ENCODE measurements at places on chromosomes 1 and 21.

- DNase-seq = no peak
Measured at GRCh38 chr1:41769068-41769467, 149.7 kb downstream of the HIVEP3 start.

- no peak for DNase-seq
Measured at GRCh38 chr1:68230484-68230802, 1.9 kb downstream of the WLS start.

DNA sequence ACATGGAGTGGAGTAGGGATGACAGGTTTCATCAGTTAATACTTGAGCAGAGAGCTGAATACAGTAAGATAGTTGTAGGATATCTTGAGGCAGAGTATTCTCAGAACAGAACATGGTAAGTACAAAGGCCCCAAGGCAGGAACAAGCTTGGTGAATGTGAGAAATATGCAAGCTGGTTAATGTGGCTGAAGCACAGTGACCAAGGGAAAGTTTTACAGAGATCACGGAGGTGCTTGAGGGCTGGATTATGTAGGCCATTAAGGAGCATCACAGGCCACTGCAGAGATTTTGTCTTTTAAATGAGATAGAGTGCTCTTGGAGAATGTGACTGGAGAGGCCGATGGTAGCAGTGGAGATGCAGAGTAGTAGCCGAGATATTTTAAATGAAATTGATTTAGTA lies 54.0 kb upstream of the BOLA1 start:
- DNase-seq = no peak

GRCh38 chr1:223235091-223235490 lies 92.0 kb upstream of the TLR5 start:
- no peak for DNase-seq

- no peak for DNase-seq
Measured at GRCh38 chr1:58901008-58901407, 117.2 kb upstream of the JUN start.

GRCh38 chr1:62336638-62336994 lies 17.4 kb upstream of the KANK4 start:
- no peak for DNase-seq

DNA sequence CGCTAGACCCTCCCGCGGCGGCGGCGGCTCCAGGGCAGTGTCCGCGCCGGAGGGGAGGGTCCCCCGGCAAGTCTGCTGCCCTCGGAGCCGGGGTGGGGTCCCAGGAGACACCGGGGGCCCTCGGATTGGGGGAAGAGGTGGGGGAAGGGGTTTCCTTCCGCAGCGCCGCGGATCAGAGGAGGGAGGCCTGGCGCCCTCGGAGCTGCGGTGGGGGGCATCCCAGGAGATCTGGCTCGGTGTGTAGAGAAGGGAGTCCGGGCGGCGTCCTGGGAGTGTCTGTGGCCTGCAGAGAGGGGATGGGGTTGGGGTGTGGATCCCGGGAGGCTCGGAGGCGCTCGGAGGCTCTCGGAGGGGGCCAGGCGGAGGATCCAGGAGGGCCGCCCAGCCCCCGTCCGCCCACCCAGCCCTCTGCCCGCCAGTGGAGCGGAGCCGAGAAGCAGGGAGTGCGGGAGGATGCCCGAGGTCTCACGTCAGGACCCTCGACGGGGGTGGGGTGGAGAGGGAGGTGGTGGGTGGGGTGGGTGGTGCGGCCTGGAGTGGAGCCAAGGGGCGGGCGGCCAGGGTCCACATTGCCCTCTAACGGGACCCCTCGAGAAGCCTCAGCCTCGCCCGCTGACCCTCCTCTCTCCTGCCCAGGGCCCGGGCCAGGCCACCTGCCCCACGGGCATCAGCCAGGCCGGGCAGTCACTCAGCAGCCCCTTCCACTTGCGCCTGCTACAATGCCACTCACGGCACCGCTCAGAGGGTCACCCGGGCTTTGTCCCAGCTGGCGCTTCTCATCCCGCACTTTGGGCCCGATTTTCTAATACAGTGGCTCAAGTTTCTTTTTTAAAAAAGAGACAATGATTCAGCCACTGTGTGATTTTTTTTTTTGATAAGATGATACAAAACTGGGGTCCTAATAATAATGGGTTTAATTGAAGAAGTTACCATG lies 60.2 kb upstream of the ARHGEF16 start:
- peak; percentile 35 for DNase-seq

GRCh38 chr1:199084293-199084692 lies 445.5 kb downstream of the PTPRC start:
- DNase-seq = no peak

GRCh38 chr1:22387919-22388580 lies 63.6 kb upstream of the ZBTB40 start:
- DNase-seq = no peak

DNA sequence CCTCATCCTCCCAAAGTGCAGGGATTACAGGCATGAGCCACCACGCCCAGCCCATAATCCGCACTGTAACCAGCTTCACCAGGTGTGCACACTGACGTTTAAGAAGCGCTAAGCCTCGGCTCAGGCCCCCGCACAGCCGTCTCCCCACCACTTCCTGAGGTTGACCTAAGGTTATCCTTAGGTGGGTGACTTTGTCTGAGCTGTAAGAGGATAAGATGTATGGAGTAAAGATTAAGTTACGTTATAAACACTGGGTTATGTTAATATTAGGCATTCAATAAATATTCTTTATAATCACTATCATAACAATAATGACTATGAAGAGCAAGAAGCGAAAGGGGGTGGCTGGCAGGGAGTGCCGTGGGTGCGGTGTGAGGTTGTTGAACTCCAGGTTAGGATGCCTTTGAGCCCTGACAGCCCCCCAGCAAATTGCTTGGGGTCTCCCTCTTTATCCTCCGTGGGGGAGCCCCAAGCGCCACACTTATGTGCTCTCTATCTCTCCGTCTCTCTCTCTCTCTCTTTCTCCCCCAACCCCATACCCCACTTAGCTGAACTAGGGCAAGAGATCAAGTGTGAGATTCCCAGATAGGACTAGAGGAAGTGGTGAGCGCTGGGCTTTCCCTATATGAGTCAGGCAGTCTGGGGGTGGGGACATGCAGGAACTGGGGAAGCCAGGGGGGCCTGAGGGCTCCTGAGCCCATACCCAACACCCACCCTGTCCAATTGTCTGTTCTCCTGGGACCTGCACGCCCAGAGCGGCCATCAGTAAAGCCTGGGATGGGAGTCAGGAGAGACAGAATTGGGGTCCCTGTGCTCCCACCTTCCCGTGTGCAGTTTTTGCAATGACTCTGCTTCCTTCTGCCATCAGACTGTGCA lies 7.6 kb downstream of the EFHD2 start:
- DNase-seq = no peak

DNA sequence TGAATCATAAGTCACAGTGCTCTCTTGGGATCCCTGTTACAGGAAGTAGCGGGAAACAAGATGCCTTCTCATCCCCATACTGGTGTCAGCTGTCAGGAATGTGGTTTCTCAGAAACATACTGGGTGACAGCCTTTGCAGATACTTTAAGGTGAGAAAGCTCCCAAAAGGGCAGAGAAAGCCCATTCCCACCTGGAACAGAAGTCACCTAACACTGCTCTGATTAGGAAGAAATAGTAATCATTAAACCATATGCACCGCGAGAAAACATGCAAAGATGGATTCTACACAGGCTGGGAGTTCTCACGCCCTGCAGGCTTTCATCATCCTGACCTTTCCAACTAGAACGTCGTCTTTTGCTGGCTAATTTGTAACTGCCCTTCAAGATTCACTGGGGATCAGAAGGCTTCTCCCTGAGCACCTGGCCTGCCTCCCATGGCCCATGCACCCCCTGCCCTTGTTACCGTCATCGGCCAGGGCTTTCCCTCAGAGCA lies 46.2 kb upstream of the SLC44A3 start:
- no peak for DNase-seq
